Activated CD4-positive, CD25-positive, alpha-beta regulatory T cell (primary cell): ENCODE measurements at places on chromosomes 6 and 20.

DNA sequence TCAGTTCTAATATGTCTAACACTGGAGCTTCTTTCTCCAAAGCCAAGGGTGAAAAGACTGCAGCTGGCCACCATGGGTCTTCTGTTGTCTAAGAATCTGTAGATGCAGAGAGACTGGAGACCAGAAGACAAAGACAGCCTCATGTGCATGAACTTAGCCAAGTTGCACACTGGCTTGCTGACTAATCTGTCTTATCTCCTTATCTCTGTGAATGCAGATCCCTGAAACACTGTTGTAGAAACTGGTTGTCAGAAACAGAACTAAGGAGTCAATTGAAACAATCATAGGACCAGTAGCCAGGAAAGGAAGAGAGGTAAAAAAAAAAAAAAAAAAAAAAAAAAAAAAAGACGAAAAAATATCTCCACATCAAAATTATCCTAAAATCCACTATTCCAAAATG is 109.7 kb downstream of the BFSP1 start:
- no peak for DNase-seq

GRCh38 chr6:143125864-143126573 is 65.3 kb downstream of the AIG1 start:
- no peak for DNase-seq

- DNase-seq, result no peak
Measured at GRCh38 chr20:7586481-7586880, 353.8 kb downstream of the HAO1 start.

GRCh38 chr20:21257192-21257591 is 45.9 kb upstream of the XRN2 start:
- DNase-seq, result no peak

- no peak for DNase-seq
Measured at GRCh38 chr6:41434803-41435481, 99.5 kb downstream of the NCR2 start.
